Testis (tissue), 5 donors: ENCODE measurements at places on chromosomes 2 and 18. TPM values are rescaled to one million over a fixed set of nuclear protein-coding genes. Genes with fewer than 3 reads are reported as not detected.
A peak's percentile ranks its signal among the peaks of the same experiment; 100 is the strongest.

GRCh38 chr2:45930396-45930792 is 278.9 kb downstream of the PRKCE start:
- DNase-seq: no peak

GRCh38 chr2:156652691-156653090 is 216.5 kb downstream of the GPD2 start:
- DNase-seq: no peak

- DNase-seq: peak; percentile 19
Measured at GRCh38 chr2:62672601-62673000, 32.9 kb upstream of the EHBP1 start.

- no peak for DNase-seq
Measured at GRCh38 chr2:6372317-6372901, 493.3 kb downstream of the CMPK2 start.

GRCh38 chr18:76450452-76451395 is 44.3 kb downstream of the ZNF516 start:
- peak; percentile 76 for DNase-seq

DNA sequence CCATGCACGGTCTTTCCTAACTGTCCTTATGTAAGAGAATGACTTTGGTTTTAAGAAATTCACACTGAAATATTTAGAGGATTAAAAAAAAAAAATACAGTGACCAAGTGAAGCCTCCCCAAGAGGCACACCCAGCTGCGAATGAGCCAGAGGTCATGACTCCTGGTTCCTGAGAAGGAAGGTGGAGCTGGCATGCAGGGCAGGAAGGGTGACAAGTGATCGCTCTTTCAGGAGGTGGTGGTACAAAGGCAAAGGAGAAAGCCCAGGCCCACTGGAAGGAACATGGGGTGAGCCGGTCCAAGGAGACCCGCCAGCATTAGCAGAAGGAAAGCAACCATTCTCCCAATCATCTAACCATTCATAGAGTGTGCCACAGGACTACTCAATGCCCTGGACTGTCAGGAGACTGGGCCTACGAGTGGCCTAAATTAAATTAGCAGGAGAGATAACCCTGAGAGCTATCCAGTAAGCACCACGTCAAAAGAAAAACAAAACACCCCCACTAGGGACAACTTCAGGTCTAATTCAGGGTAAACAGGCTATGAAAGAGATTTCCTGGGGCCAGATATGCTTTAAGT is 7.8 kb downstream of the INO80C start:
- no peak for DNase-seq

GRCh38 chr2:15650616-15651366 is 59.1 kb downstream of the DDX1 start:
- no peak for DNase-seq

TEX44 gene
- 248 TPM for total RNA-seq
